Stimulated activated CD8-positive, alpha-beta memory T cell treated with anti-CD3 and anti-CD28 coated beads, Interleukin-7, amount 100 ng/mL, for 1 hour (primary cell): ENCODE measurements at places on chromosomes 3 and 15.

DNA sequence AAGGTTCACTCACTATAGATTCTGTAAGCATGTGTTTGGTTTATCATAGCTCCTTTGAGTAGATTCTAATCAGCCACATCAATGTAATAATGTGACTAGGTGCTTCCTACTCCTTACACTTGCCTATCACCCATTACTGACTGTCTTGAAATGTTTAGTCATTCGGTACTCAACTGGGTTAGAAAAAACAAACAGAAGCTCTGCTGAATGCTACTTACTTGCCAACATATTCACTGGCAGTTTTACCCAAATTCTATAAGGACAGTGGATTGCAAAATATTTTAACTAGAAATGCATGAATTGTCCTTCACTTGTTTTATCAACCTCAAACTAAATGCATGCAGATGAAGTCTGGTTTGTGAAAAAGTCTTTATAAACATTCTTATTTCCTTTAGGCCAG lies 352.1 kb upstream of the ALCAM start:
- no peak for DNase-seq

DNA sequence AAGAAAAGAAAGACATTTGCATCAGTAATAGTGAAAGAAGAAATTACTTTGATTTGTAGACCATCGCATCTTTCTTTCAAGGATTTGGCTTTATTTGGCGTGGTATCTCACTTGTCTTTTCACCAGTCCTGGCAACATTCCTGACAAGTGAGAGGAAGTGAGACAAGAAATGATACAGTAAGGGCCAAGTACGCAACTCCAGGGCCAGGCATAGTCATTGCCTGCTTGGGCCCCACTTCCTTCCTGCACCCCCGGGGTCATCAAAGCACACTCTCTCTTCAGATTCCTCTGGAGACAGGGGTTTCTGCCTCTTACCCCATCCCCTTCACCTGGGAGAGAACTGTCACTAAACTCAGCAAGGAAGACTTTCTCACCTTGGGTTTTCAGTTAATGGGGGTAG lies 55.1 kb downstream of the CD47 start:
- DNase-seq, result no peak

- no peak for DNase-seq
These were observed 30.4 kb downstream of the TRIM71 start for GRCh38 chr3:32848215-32848614.

GRCh38 chr15:48557335-48557734 lies 88.2 kb downstream of the FBN1 start:
- no peak for DNase-seq

DNA sequence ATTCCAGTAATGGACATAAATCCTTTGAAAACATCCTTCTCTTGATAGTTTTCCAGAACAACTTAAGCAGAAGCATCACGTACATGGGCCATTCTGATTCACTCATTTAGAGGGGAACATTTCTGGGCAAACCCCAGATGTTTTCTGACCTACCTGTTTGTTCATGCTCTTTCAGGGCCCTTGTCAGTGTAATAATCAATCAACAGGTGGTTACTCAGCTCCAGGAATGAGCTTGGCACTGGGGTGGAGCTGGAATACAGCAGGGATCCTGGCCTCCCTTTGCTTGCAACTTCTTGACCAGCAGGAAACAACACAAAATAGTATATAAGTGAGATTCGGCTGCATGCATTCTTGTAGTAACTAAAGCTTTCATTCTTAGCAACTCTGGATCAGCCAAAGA lies 9.2 kb upstream of the UBE2E1 start:
- no peak for DNase-seq

DNA sequence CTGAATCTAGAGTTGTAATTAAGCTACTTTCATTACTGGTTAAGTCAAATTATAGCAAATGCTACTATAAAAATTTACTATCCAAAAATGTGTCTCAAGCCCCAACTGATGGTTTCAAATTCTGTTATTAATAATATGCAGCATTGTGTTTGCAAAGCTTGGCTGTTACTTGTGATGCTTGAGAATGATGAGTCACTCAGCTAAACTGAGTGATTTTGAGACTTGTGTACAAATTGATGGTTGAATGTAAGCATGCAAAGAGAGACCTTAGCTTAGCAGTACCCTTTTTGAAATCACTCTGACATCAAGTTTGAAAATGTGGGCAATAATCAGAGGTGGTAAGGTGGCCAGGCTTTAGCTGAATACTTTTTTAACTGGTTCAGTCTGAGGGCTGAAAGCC lies 27.6 kb downstream of the OPA1 start:
- no peak for DNase-seq
